ENCODE measurements at places on chromosomes 12 and 14.
A peak's percentile ranks its signal among the peaks of the same experiment; 100 is the strongest.

DNA sequence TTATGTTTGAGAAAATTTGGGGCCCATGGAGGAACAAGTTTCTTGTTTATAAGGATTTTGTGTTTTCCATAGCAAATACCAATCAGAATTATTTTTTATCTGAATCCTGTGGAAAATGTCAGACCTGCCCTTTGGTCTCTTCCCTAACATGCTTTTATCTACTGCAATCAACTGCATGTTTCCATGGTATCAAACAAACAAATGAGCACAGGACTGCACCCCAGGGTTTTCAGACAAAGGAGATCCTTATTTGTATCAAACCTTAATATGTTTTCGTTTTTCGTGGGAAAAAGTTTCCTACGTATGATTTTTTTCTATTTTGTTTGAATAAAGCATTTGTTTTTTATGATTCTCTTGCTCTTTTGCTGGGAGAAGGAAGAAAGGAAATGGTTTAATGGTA lies 91.1 kb downstream of the GPR135 start:
- no peak for DNase-seq

- DNase-seq, result no peak
These were observed 31.5 kb downstream of the CFL2 start for GRCh38 chr14:34682787-34683321.

DNA sequence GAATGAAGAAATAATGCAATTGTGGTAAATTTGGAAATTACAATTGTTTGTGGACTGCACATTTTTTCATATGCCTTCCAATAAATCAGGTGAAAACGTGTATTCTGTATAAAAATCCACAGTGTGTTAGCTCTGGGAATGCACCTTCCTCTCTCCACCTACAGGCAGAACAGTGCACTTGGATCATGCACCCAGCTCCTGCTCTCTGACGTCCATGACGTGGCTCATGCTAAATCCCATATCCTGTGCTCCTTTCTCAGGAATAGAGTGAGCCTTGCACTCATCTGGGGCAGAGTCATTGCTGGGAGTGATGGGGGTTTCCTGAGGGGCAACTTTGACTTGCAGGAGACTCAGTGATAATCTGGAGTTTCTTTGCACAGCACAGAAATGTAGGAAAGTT lies 1282.1 kb downstream of the TMEM121 start:
- DNase-seq, result no peak

DNA sequence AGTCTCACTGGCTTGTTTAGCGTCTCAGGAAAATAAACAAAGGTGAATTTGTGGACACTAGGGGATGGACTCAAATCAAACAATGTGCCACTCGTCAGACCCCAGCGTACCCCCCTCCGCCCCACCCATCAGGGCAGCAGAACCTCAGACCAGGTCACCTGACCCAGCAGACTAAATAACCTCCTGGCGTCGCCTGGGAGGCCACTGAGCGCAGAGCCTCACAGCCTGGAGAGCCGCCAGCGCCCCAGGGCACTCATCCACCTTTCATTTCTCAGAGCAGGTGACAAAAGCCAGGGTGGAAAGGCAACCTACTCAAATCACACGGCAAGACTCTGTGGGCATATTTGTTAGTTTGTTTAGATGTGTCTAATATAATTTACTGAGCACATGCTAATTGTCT lies 100.9 kb downstream of the DICER1 start:
- DNase-seq, result no peak

GRCh38 chr12:107331912-107332311 lies 238.6 kb upstream of the CRY1 start:
- no peak for DNase-seq

DNA sequence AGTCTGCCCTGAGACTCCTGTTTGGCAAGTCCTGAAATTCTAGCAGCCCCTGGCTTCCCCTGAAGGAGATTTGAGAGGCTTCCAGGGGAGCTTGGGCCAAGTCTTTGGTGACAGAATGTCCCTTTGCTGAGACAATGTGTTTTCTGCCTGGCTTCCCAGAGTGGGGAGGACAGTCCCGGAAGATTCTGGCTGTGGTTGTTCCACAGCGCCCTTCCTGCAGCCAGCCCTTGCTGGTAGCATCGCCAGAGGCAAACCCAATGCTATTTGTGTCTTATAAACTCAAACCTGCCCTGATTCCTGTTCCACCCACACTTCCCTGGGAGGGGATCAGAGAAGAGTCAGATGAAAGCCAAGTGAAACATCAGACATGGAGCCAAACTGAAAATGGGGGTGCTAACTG lies 56.4 kb upstream of the OAS1 start:
- DNase-seq, result peak; percentile 27

DNA sequence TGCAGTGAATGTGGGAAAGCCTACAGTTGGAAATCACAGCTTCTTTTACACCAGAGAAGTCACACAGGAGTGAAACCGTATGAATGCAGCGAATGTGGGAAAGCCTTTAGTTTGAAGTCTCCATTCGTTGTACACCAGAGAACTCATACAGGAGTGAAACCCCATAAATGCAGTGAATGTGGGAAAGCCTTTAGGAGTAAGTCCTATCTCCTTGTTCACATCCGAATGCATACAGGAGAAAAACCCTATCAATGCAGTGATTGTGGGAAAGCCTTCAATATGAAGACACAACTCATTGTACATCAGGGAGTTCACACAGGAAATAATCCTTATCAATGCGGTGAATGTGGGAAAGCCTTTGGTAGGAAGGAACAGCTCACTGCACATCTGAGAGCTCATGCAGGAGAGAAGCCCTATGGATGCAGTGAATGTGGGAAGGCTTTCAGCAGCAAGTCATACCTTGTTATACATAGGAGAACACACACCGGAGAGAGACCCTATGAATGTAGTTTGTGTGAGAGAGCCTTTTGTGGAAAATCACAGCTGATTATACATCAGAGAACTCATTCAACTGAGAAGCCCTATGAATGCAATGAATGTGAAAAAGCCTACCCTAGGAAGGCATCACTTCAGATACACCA lies 24.6 kb downstream of the ZNF26 start:
- no peak for DNase-seq

- no peak for DNase-seq
These were observed 91.1 kb upstream of the CLMN start for GRCh38 chr14:95410838-95411237.

GRCh38 chr12:26188641-26189040 lies 6.7 kb upstream of the SSPN start:
- no peak for DNase-seq

DNA sequence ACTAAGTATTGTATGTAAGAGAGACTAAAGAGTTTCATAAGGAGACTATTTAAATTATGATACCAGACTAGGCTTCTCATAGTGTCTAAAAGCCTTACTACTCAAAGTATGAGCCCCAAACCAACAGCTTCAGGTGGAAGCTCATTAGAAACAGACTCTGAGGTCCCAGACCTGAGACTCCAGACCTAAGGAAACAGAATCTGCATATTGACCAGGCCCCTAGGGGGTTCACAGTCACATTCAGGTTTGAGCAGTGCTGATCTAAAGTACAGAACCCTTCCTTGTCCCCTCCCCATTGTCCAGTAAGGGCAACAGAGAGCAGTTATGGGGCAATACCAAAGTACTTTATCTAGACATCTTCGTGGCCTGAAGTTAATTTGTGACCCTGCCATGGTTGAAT lies 87.7 kb downstream of the SSPN start:
- no peak for DNase-seq

DNA sequence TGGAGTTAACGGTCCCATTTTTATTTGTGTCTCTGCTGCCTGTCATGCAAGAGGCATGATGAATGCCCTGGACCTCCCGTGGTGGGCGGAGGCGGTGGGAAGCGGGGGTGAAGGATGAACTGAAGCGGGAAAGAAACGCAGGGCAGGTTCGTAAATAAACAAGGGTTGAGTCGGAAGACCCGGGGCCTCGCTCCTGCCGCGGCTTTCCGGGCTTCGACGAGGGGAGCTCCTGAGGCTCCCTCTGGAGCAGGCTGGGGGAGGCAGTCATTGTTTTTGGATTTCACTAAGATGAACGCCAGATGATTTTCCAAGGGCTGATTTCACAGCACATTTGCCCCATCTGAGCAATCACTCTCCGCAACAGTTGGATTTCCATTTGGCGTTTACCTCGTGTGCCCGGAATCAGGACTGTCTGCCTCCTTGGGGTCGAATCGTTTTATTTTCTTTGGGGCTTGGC lies 130.2 kb downstream of the SLC38A6 start:
- no peak for DNase-seq

DNA sequence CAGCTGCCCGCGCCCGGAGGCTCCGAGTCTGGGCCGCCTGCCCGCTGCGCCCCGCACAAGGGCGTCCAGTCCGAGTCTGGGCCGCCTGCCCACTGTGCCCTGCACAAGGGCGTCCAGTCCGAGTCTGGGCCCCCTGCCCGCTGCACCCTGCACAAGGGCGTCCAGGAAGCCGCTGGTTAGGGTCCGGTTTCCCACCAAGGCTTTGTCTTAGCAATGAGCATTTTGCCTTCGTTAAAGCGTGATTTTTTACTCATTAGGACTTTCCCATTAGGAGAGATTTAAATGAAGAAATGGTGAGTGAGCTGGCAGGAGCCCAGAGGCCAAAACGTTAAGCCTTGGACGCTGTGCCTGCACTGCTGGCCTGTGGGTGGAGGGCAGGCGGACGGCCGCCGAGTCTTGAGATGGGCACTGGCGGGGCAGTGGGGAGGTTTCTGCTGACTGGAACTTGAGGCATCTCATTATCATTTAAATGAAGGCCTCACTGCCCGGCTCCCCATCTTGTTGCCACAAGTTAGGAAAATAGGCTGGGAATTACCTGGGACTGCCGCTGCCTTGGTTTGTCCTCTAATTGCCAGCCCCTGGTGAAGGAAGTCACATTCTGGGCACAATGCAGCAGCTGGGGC lies 36.0 kb downstream of the FBRSL1 start:
- no peak for DNase-seq

- DNase-seq, result no peak
These were observed 15.5 kb upstream of the MEG3 start for GRCh38 chr14:100810435-100810834.

GRCh38 chr12:108109504-108109903 lies 19.6 kb upstream of the WSCD2 start:
- DNase-seq, result no peak

GRCh38 chr14:82911930-82912329 lies 1378.3 kb upstream of the SEL1L start:
- DNase-seq, result no peak

GRCh38 chr14:106013879-106014376 lies 487.5 kb downstream of the TMEM121 start:
- DNase-seq, result no peak

- no peak for DNase-seq
These were observed 7.4 kb downstream of the PLEKHG6 start for GRCh38 chr12:6317693-6318439.

DNA sequence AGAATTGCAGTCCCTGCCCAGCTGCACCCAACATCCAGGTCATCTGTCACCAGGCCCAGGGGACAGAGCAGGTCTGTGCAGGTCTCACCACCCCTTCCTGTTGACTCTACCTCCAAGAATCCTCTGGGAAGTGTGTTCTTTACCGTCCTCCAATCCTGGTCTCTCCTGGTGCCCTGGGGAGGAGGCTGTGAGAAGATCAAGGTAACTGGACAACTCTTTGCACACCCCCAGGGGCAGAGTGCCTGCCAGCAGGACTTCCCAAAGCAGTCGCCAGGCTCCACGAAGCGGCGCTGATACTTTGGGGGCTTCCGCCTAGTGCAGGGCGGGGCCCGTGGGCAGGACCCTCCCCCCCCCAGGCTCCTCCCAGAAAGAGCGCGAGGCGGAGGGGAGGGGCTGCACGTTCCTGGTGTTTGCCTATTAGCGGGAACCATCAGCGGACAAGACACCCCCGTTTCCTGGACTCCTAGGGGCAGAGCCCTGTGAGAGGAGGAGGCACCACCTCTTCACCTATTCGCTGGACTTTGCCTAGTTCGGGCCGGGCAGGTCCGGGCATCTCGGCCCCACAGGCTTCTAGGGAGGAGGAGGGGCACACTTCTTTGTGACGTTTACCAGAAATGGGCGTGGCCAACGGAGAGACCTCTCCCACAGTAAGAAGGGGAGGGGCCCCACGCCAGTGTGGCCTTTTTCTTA lies 918.0 kb downstream of the AACS start:
- peak; percentile 61 for DNase-seq

- DNase-seq, result no peak
These were observed 122.7 kb upstream of the FAR2 start for GRCh38 chr12:29026419-29026818.

DNA sequence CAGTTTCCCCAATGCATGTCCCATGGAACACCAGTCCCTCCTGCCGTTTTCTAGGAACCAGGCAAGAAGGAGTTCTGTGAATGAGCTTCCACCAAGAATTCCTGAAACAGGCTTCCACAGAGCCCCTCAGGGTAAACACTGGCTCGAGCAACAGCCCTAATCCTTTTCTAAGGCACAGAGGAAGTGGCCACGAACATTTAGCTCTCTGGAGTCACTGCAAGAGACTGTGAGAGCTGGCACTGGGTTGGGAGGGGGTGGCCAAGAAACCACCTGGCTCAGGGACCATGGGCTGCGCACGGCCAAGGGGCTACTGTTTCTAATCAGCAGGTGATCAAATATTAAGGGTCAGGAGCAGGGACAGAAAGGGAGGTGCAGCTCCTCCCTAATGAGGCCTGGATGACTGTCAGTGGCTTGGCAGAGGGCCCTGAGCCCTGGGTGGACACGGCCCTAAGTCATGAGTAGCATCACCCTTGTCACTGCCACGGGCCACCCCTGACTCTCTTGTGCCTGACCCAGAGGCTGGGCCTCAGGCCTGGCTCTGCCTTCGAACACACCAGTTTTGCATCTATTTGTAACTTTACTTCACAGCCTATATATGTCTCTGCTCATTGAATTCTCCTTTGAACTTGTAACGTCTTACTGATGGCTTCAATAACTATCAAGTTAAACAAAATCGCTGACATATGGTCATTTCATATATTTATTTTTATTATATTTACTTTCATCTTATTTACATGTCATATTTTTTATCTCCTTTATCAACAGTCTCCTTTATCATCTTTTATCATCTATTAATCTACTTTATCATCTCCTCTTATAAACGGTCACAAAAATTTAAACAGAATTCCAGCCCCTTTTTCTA lies 154.0 kb downstream of the DICER1 start:
- DNase-seq, result no peak

DNA sequence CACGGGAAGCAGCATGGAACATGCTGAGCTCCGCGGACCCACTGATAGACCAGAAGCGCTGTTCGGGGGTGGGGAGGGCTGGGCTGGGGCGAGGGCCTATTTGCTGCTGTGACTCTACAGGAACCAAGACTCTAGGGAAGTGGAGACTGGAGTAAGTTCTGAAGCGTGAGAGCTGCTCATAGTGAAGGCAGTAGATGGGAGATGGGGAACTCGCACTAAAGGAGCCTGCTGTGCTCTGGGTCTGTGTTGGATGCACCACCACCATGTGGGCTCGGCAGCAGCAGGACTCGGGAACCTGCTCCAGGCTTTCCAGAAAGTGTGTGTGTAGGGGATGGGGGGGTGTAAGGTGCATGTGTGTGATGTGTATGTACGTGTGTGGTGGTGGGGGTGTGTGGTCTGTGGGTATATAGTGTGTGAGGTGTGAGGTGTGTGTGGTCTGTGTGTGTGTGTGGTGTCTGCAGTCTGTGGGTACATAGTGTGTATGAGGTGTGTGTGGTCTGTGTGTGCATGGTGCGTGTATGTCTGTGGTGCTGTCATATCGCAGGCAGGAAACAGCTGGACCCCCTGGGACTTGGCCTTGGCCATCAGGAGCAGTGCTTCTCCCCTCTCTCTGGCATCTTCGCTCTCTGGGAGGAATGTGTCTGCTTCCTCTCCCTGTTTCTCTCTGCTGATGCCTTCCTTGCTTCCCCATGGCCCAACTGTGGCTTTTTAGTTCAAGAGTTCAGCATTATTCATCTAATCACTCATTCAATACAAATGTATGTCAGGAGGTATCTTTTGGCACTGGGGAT lies 378.9 kb downstream of the FUT8 start:
- DNase-seq, result no peak

- DNase-seq, result no peak
These were observed 18.8 kb upstream of the PIK3C2G start for GRCh38 chr12:18242380-18243089.

- DNase-seq, result peak; percentile 97
These were observed at the start of gene NDUFA12 for GRCh38 chr12:95003213-95003920. NDUFA12 (minus strand) TSS chr12:95003697; CDS start chr12:95003680, 17 bp downstream.

Measured in left cardiac atrium (tissue), 4 donors.